Esophagus muscularis mucosa (tissue), 4 donors: ENCODE measurements at places on chromosomes 16 and 17.

GRCh38 chr16:12538667-12539091 is 265.0 kb downstream of the CPPED1 start:
- H3K4me3 ChIP-seq, result no peak overlapping the region
- DNase-seq, result no peak
- no peak overlapping the region for H3K27ac ChIP-seq
- peaks cover 7% of the 10 kb centered on the region for H3K4me1 ChIP-seq

DNA sequence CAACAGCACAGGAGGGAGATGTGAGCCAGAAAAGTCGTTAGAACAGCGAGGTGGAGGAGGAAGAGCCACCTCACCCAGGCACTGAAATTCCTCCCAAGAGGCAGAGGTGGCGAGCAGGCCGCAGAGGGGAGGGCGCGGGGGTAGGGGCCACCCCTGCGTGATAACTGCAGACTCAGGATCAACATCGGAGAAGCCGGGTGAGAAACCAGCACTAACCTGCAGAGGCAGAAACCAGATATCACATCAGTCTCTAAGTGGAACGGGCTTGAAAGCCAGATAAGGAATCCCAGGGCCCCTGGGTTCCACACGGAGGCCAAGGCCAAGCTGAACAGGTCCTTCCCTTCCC is 39.4 kb upstream of the ZC3H18 start:
- no peak overlapping the region for H3K27ac ChIP-seq
- no peak for DNase-seq
- peaks cover 52% of the 10 kb centered on the region for H3K4me1 ChIP-seq
- no peaks in the 10 kb centered on the region for H3K36me3 ChIP-seq
- no peaks in the 10 kb centered on the region for H3K27me3 ChIP-seq

DNA sequence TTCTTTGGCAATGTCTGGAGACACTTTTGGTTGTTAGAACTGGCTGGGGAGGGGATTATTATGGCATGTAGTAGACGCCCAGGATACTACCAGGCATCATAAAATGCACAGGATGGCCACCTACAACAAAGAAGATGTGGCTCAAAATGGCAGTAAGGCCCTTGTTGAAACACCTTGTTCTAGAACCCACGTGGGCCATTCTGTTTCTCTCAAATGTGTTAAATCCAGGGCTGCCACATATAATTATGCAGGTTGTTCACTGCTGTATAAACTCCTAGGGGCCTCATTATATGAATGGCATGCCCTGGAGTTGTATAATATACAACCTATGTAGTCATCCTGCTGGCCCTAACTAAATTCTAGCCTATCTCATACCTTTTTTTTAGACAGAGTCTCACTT is 123.5 kb upstream of the HAS3 start:
- peaks cover 5% of the 10 kb centered on the region for H3K36me3 ChIP-seq
- no peaks in the 10 kb centered on the region for H3K27me3 ChIP-seq
- peak; percentile 53 for DNase-seq
- H3K27ac ChIP-seq, result no peak overlapping the region
- H3K4me3 ChIP-seq, result no peak overlapping the region

DNA sequence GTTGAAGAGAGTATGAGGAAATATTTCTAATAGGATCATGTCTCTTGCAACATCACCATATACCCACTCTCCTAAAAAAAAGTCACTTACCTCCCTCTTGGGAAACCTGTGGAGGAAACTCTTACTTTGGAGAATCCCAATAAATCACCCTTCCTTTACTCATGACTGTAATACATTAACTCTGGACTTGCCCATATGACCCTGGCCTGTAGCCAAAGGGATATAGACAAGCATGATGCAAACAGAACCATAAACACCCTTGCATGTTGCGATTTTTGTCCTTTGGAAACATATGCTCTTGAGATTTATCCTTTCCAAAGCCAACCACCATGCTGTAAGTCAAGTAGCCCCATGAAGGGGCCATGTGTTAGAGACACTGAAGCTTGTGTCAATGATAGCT is 19.5 kb downstream of the CDH11 start:
- no peaks in the 10 kb centered on the region for H3K27me3 ChIP-seq
- no peaks in the 10 kb centered on the region for H3K4me1 ChIP-seq
- H3K36me3 ChIP-seq, result no peaks in the 10 kb centered on the region
- no peak overlapping the region for H3K27ac ChIP-seq
- no peak overlapping the region for H3K4me3 ChIP-seq
- DNase-seq, result peak; percentile 47

- DNase-seq, result no peak
- no peaks in the 10 kb centered on the region for H3K4me1 ChIP-seq
- no peaks in the 10 kb centered on the region for H3K36me3 ChIP-seq
- no peak overlapping the region for H3K4me3 ChIP-seq
- H3K27me3 ChIP-seq, result no peaks in the 10 kb centered on the region
Observed at GRCh38 chr16:82091241-82091640, 56.2 kb downstream of the HSD17B2 start.

DNA sequence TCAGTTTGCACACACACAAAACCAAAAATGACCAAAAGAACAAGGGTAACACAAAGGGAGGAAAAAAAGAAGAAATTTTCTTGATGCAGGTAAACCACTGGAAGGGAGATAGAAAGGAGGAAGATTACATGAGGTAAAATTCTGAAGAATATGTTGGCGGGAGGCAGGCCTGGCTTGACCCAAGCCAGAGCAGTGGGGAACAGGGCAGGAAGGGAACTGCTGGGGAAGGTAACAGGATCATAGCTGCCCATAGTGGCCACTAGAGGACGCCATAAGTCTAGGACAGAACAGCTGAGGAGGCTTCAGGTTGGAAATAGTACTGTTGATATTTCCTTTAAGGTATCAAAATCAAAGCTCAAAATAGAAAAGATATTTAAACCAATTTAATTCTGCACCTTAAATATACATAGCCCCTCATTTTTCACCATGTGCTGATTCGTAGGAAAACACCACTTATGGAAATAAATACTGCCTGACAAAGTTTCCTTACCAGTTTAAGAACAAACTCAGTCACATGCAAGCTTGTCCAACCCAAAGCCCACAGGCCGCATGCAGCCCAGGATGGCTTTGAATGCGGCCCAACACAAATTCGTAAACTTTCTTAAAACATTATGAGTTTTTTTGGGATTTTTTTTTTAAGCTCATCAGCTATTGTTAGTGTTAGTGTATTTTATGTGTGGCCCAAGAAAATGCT is 15.5 kb downstream of the VPS35 start:
- no peak for DNase-seq
- H3K27ac ChIP-seq, result no peak overlapping the region
- no peak overlapping the region for H3K4me3 ChIP-seq

- H3K4me1 ChIP-seq, result no peaks in the 10 kb centered on the region
- no peak overlapping the region for H3K27ac ChIP-seq
- H3K36me3 ChIP-seq, result no peaks in the 10 kb centered on the region
Observed at GRCh38 chr16:6690741-6691140, 641.9 kb upstream of the RBFOX1 start.
